ENCODE measurements at places on chromosomes 6 and 20.

- no peak for DNase-seq
Measured at GRCh38 chr6:101417900-101418299, 24.4 kb downstream of the GRIK2 start.

DNA sequence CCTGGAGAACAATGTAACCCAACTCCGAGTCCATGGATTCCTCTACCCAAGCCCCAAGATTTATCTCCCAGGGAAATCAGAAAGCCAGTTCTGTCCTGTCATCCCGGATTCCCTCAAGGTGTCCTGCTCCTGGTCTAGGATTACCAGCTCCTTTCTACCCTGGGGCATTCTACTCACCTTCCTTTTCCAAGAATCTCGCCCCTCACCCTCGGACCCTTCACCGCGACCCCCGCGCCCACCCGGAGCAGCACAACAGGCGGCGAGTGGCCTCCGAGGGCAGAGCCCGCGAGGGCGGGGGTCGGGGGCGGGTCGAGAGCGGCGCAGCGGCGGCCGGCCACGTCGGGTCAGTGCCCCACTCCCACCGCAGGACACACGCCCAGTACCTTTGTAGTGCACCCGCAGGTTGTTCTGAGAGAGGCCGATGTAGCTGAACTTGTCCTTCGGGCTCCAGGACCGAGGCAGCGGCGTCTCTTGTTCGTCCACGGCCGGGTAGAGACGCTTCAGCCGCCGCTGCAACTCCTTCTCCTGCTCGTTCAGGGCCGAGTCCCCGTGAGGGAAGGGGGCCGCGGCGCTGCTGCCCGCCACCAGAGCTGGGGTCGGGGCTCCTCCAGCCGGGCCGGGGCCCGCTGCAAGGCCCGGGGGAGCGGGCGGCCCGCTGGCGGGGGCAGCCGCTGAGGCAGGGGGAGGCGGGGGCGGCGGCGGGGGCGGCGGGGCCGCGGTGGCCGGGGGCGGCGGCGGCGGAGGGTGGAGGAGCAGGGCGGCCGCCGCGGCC, 897 bp downstream of the RANBP9 start:
- DNase-seq: no peak

GRCh38 chr20:3705491-3705969, 6.9 kb downstream of the SIGLEC1 start:
- DNase-seq: no peak

DNA sequence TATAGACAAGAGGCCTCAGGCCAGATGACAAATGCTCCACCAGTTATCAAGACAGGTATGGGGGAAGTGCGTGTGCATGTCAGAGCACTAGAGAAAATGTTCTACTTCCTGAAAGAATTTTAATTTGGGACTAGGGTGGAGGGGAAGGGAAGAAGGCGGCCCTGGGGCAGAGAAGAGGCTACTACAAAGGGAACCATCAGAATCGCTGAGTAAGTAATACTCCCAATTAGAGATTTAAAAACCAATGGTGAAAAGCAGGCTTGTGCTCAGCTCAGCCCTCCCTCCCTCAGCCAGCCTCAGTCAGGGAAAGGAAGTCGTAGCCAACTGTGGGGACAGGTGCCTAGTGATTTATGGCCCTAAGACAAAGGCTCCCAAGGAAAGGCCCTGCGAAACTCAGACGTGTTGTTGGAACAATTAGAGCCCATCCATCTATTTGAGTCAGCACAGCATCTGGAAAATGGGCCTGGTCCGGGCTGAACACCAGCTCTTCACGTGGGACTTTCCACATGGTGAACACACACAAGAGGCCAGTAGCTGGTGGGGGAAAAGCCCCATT, 15.0 kb upstream of the MAFB start:
- DNase-seq: no peak

DNA sequence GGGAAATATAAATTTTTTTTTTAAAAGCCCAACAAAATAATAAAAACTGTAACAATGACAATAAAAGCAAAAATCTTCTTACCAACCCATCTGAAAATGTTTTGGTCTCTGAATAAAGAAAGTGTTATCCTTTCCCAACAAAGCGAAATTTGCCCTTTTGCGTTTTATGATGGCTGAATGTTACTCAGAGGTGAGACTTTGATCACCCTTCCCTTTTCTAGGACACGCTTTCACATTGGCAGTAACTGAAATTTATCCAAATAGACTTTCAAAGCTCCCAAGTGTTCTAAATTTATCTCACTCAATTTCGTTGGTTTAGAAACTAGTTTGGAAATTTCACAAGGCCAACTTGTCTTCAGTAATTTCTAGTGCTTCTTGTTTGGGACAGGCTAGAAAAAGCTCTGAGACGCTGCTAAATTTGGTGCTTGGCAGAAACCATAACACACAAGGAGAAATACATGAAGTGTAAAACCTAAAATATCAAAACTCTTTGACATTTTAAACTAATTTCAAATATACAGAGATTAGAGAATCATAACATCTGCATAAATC, 354.5 kb upstream of the CITED2 start:
- no peak for DNase-seq

DNA sequence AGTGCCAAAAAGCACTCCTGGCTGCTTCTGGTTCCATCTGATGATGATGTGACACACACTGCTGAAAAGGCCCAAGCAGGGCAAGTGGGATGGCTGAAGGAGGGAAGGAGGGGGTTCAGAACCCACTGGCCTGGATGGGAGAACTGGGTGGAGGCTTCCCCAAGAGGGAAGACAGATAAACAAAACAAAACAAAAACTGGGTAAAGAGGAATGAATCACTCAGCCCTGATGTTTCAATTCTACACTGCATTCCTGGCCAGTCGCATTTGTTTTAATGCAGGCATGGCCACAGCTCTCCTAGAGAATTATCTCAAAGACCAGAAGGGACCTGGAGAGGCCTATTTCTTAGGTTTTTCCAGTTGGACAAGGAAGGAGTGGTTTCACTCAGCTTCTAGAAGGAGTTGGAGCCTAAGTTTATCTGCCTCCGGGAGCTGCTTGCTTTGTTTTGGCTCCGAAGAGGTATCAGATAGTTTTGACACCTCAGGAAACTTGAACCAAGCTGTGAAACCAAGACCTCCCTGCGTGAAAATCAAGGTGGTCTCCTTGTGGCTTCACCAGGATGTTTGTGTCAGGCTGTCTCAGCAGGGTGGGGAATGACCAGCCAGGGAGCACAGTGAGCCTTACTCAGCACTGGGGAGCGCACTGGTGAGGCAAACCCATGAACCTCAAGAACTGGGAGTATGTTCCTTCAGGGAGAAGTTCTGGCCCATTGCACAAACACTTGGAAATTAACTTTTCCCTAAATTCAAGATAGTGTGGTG, 16.1 kb downstream of the TTPAL start:
- DNase-seq: peak; percentile 76

DNA sequence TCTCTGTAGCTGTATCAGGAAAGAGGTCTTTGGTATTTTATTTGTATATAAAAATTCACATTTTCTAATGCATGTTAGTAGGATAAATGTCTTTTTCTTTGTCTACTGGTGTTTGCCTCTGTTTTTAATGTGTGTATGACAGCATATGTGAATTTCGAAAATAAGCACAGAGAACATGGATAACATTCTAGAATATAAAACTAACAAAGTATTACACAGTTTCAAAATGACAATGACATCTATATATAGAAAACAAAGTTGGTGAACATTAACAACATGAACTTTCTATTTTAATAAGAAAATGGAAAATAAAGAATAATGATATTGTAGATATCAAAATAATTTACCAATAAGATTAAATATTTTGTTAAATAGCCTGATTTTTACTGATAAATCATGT, 608.0 kb downstream of the COL12A1 start:
- DNase-seq: no peak

- DNase-seq: no peak
Measured at GRCh38 chr20:20414640-20415220, 46.8 kb downstream of the INSM1 start.

- DNase-seq: no peak
Measured at GRCh38 chr6:166751051-166751595, 124.1 kb upstream of the RPS6KA2 start.

GRCh38 chr6:27872642-27873020, 39.6 kb downstream of the OR2B2 start:
- no peak for DNase-seq

DNA sequence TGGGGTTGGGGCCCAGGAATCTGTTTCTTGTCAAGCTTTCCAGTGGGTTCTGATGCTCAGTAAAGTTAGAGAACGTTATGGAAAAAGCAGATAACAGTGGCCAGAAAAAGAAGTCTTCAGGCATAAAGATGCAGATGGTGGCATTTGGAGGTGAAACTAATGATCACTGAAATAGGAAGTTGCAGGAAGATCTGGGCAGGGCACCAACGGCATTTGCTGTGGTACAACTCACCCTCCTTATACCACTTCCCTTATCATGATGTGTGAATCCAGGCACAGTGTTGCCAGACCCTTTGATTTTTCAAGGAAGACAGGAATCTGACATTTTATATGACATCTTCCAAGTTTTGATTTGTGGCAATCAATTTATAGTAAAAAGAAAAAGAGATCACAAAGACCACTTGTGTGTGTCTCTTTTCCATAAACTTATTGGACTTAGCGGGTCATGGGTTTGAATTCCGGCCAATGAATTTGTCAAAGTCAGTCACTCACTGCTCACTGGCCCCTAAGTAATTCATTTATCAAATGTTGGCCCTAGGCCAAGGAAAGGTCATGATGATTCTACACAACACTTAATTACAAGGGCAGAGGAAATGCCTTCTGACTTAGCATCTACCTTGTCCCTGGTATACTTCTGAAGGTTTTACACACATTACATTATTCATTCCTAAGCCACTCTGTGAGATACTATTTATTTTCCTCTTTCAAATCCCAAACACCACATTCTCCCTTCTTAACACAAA, 37.6 kb downstream of the LAMP5 start:
- no peak for DNase-seq

GRCh38 chr6:88365230-88365629, 199.1 kb upstream of the CNR1 start:
- DNase-seq: no peak

DNA sequence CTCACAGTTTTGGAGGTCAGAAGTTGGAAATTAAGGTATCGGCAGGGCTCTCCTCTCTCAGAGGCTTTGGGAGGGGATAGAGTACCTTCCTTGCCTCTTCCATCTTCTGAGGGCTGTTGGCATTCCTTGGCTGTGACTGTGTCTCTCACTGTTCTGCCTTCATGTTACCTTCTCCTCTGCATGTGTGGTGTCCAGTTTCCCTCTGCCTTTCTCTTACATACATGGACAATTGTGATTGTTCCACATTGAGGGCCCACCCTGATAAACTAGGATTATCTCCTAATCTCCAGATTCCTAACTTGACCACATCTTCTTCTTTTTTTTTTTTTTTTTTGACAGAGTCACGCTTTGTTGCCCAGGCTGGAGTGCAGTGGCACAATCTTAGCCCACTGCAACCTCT, 72.1 kb upstream of the SPACA1 start:
- no peak for DNase-seq

- DNase-seq: no peak
Measured at GRCh38 chr20:49821870-49822331, 9.3 kb downstream of the SLC9A8 start.

GRCh38 chr6:14772188-14772587, 473.7 kb upstream of the JARID2 start:
- DNase-seq: no peak

DNA sequence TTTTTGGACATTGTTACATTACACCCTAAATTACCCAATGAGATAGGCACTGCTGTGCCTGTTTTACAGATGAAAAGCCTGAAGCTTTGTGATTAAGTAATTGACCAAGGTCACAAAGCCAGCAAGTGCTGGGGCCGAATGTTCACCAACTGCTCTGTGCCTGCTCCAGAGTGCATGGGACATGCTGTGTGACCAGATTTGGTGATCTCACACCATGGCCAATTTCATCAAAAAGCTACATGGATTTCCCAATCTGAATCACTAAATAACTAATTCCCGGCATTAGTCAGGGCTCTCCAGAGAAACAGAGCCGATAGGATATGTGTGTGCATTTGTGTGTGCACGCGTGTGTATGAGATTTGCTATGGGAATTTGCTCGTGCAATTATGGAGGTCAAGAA, 228.3 kb upstream of the ECI2 start:
- DNase-seq: no peak

DNA sequence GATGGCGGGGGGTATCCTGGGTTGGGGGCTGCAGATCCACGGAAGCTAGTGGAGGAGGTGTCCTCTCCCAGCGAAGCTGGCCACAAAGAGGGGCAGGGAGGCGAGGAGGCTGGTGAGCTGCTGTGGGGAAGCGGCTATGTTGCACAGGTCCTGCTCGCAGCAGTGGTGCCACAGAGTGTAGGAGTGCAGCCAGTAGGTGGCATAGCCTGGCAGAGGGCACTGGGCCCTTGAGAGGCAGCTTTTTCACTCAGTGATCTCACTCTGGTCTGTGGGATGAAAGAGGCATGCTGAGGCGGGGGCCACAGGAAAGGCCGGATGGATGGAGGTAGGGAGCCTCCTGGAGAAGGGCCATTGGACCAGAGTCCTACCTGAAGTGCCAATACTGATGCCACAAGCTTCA, 2.9 kb upstream of the LY6G6D start:
- no peak for DNase-seq

DNA sequence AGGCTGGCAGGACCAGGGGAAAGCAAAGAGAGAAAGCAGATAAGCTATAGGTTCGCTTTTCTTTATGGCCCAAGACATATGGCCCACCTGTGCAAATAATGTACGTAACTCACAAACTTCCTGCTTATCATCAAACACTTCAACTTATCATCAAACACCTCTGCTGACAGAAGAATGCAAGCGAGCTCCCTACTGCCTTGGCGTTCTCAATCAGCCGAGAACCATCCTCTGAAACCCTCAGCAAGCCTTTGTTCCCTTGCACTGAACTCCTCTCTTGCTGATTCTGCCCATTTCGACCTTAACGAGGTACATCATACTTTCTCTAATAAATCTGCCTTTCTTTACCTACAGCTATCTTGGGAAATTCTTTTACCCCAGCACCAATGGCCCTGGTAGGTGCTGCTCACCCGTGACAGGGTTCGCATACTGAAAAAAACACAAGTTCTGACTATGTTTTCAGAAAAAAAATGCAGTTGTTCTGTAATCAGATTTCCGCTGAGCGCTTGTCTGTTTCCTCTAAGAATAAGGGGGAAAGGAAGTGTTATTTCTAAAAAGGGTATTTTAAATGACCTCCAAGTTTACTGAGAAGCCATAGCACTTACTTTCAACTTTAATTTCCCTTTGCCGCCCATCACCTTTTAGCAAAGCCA, 28.3 kb downstream of the SERPINB6 start:
- DNase-seq: peak; percentile 9

DNA sequence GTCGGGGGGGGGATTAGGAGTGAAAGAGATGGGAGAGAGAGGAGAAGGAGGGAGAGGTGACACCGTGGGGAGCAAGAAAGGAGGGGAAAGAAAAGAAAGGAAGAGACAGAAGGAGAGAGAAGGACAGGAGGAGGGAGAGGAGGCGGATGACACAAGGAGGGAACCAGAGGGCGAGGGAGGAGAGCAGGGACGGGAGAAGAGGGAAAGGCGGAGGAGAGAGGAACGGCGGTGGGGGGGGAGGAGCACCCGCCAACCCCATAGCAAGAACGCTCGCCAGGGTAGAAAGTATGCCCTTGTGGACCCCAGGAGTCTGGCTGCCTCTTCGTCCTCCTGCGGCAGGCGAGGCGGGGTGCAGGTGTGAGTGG, 4.5 kb upstream of the INSM1 start:
- no peak for DNase-seq

GRCh38 chr6:119112812-119113530, 34.5 kb upstream of the FAM184A start:
- DNase-seq: no peak

GRCh38 chr6:135974426-135974825, 122.9 kb downstream of the PDE7B start:
- no peak for DNase-seq

- DNase-seq: peak; percentile 76
Measured at GRCh38 chr6:137309078-137309762, 90.0 kb upstream of the IFNGR1 start.

Data from right atrium auricular region (tissue), 2 donors.